Stimulated activated CD8-positive, alpha-beta memory T cell treated with anti-CD3 and anti-CD28 coated beads, Interleukin-15, amount 100 ng/mL, for 1 hour (primary cell): ENCODE measurements at places on chromosomes 16 and 17.

- DNase-seq, result no peak
Observed at GRCh38 chr16:62256406-62256805, 220.2 kb upstream of the CDH8 start.

DNA sequence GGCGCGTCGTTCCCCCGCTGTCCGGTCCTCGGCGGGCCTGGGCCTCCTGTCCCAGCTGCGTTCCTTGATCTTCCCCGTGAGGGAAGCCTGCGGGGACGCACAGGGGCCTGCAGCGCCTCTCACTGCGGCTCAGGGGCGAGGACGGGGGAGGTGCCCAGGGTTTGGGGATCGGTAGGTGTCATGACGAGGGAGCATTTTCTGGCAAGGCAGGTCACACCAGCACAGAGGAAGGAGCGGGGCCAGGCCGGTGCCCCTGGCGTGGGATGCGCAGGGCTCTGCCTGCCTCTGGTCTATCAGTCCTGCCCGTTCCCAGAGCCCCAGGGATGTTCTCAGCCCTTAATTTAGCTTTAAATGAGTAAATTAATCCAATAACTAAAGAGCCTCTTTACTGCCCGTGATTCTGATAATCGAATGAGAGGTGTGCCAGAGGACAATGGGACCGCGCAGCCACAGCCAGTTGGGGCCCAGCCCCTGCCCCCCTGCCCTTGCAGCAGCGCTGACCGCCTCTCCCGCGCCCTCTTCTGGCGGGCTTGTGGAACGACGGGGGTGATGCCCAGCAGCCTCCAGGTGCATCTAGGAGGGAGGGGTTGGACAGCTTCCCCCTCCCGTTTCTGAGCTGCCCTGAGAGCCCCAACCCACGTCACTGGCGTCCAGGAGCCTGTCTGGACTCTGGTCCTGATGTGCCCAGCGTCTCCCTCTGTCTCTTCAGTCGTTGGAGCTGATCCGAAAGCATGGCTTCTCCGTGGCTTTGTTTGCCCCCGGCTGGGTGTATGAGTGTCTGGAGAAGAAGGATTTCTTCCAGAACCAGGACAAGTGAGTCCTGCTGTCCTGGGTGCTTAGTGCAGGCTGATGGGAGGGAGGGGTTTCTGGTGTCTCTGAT lies 7.9 kb downstream of the ENGASE start:
- no peak for DNase-seq

- DNase-seq, result no peak
Observed at GRCh38 chr17:50184064-50184463, 17.4 kb downstream of the COL1A1 start.

- no peak for DNase-seq
Observed at GRCh38 chr16:77643176-77643575, 79.1 kb upstream of the NUDT7 start.

GRCh38 chr16:69105501-69106361 lies at the start of gene HAS3:
HAS3 (plus strand) TSS chr16:69105653; CDS start chr16:69109396, 3,743 bp downstream.
- DNase-seq, result no peak

GRCh38 chr17:29149431-29150064 lies 30.6 kb downstream of the MYO18A start:
- DNase-seq, result no peak

DNA sequence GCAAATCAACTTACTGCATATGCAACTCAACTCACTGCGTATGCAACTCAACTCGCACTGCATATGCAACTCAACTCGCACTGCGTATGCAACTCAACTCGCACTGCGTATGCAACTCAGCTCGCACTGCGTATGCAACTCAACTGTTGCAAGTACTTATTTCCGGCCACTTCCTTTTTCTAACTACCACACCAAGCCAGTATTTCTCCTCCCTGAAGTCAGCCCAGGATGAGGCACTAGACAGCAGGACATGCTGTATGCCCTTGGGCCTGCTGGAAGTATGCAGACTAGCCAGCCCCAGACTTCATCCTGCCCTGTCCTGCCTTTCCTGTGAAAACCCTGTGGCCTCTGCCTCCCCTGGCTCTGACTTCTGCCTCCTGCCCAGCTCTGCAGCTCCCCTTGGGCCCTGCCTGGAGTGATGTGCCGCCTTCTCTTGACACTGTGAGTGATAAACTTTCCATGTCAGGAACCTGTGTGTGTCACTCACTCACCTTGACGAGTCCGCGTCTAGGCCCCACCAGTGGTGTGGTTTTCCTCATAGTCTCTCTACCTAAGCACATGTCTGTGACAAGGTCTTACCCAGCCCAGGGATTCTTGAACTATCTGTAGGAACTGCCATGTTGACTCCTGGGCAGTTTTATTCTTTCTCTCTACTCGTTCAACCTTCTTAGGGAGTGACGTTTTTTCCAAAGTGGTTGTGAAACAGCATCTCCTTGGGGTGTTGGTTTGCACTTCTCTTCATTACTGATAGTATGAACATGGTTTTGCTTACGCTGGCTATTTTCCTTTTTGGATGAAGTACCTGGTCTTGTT lies 16.4 kb downstream of the ZNF778 start:
- DNase-seq, result no peak

DNA sequence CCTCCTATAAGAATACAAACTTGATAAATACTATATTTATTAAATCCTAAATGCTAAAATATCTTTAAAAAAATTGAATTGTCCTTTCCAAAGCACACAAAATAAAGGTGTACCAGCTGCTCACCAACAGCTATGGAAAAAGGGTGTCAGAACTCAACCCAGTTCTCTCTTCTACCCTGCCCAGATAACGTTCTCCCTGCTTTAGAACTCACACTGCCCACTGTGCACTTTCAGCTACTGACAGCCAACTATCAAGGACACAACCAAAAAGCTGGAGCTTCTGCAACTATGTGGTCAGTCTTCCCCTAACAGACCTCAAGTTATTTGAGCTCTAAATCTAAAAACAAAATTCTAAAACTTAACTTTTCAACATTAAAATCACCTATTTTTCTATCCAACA lies 13.7 kb downstream of the AP1G1 start:
- no peak for DNase-seq

DNA sequence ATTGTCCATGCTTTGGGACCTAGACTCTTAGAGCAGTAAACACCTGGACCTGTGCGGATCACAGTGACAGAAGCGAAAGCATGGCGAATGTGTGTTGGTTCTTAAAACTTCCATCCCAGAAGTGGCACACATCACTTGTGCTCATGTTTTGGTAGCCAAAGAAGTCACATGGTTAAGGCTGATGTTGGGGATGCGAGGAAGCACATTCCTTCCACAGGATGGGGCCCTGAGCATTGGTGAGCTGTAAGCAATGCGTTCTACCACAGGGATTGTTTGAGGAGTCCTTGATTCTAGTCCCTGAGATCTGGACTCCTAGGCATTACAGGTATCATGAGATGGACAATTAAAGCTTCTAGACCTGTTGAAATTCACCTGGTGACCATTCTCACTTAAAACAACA lies 375.9 kb downstream of the UTP18 start:
- no peak for DNase-seq

DNA sequence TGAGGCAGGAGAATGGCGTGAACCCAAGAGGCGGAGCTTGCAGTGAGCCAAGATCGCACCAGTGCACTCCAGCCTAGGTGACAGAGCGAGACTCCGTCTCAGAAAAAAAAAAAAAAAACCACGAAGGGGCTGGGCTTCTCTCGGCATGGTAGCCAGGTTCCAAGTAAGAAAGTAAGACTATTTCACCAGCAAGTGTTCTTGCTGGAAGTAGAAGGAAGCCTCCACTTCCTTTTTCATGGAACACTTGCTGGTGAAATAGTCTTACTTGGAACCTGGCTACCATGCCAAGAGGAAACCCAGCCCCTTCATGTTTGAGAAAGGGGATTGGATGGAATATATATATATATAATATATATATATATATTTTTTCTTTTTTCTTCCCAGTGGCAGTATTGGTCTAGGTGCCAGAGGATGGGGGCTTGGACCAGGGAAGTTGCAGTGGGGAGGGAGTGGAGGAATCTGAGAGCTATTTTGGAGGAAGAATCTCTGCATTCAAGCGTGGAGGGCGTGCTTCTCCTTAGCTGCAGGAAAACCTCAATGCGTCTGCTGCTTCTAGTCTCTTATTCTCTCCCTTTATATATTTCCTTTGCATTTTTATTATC lies 7.2 kb upstream of the N4BP1 start:
- DNase-seq, result no peak

GRCh38 chr17:18920911-18921441 lies 31.0 kb upstream of the SLC5A10 start:
- DNase-seq, result no peak

GRCh38 chr16:11658896-11659708 lies 9.2 kb upstream of the SNN start:
- no peak for DNase-seq

GRCh38 chr16:65059406-65059980 lies 62.4 kb downstream of the CDH11 start:
- DNase-seq, result no peak

DNA sequence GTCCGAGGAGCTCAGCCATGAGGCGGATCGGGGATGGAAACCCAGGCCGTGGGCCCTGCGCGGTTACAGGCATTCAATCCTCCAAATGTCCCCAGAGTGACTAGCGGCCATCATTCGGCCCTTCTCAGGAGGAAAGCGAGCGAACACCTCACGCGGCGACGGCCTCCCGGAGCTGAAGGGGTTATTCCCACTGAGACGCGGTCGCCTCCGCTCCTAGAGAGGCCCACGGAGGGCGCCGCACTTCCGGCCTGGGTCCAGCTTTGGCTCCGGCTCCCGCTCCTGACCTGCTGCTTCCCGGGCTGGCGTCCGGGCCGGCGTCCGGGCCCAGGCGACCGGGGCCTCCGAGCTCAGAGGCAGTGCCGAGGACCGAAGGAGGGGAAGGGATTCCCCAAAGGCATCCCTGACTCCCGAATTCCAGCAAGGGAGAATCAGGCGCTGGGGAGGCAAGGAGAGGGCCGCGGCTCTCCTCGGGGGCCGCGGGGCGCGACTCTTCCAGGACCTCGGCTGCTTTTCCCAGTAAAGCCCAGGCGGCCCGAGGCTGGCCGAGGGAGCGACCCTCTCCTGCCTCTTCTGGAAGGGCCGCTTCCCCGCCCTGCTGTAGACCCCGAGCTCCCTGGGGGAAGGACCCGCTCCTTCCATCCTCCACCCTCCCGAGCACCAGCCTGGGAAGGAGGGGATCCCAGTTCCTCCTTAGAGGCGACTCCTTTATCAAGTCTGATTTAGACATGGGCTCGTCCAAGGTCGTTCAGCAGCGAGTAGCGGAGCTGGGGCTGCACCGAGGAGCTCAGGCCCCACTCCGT lies 18.6 kb upstream of the ZNF629 start:
- DNase-seq, result peak; percentile 26

DNA sequence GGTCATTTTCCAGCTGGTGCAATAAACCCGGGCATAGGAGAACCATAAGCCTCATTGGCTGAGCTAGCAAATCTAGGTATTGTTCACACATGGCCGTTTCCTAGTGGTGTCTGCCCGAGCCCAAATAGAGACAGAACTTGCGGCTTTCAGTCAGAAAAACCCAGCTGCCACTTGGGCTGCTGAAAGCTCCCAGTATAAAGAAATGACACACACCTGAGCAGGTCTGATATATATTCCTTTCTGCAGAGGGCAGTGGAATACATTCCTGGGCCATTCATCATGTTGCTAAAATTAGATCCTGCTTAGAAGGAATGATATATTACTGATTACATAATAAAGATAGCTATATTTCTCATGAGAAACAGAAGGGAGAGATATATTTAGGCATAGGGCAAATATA lies 83.9 kb upstream of the IRX5 start:
- no peak for DNase-seq

GRCh38 chr16:50316102-50316847 lies 49.9 kb downstream of the ADCY7 start:
- DNase-seq, result no peak

DNA sequence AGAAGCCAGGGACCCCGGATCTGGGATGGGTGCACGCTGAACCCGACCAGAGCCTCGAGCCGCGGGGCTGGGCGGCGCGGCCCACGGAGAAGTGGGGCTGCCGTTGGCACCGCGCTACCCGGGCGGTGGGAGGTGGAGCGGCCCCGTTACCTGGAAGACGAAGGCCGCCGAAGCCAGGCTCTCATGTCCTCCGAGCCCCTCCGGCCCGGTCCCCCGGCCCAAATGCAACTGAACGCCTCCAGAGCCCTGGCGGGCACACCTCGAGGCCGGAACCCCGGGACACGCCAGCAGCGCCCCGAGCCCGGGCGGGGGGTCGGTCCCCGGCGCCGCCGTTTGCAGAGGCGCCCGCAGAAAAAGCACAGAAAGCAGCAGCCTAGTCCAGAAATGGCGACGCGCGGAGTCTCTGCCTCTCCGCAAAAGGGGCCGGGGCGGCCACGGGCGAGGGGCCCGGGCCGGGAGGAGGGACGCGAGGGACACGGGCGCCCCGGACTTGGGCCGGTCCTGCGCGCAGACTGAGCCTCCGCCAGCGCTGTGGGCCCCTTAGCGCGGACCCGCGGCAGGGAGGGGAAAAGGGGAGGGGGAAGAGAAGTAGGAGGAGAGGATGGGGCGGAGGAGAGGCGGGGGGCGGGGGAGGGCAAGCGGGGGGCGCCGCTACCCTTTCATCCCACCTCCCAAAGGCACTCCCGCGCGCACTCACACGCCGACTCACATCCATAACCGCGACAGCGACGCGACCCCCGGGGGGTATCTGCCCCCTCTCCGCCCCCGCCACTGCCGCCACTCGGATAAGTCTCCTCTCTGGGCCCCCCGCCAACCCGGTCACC lies 1.4 kb downstream of the AXIN2 start:
- DNase-seq, result no peak

- DNase-seq, result no peak
Observed at GRCh38 chr16:17926866-17927399, 409.6 kb downstream of the NPIPA8 start.

GRCh38 chr16:85519540-85520231 lies 93.4 kb upstream of the GSE1 start:
- no peak for DNase-seq

DNA sequence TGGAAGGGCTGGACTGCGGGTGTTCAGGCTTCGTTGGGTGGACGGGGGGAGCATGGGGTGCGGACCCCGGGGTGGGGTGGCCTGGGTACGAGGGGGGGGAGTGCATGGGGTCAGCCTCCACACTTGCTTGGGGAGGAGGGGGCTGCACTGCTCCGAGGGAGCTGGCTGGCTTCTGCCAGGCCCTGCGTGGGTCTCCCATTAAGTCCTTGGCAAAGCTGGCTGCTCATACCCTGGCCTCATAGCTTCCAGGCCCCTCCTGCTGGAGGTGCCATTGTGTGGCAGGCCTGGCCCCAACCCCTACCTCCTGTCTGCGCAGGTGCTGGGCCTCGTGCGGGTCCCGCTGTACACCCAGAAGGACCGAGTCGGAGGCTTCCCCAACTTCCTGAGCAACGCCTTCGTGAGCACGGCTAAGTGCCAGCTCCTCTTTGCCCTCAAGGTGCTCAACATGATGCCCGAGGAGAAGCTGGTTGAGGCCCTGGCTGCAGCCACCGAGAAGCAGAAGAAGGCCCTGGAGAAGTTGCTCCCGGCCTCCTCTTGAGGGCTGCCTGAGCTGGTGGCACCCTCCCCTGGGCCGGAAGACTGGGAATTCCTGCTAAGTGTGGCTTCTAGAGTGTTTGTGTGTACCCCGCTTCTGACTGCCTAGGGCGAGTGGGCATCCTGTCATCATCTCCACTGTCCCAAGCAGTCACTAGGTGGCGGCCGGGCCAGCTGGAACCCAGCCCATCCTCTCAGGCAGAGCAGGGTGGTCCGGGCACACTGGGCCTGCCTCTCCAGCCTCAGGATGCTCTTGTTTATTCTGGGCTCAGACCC lies 1.5 kb downstream of the NUDT16L1 start:
- DNase-seq, result no peak
